ENCODE measurements at places on chromosomes 7 and 10.

DNA sequence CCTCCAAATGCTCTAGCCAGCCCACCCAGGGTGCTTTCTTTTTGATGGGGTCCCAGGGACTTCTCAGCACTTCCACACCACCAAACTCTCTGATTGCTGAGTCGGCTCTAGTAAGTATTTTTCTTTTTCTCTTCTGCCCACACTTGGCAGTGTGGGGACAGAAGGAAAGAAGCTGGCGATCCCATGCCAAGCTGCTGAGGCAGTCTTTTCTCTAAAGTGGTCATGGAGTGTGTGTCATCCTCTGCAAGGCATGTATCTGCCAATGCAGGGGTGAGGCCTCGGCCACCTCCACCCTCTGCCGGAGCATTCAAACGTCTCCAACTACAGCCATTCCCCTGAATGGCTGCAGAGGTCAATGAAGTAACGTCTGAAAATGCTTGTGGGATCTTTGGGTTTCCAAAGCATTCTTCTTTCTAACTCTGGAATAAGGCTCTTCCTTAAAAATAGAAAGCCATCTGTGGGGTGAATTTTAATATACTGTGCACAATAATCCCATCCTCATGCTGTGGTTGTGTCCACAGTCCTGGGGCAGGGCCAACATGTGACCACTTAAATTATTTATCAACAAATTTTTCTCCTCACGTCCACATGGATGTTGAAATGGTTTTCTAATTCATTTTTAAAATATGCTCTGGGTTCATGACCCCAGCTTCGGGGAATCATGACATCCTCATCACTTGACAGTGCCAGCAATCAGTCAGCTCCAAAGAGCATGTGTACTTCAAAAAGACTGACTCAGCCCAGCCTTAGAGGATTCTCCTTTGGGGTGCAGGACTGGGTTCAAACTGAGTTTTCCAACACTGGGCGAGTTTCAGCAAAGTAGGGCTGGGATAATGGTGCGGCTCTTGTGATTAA, 171.3 kb upstream of the ITGB1 start:
- no peak for DNase-seq

GRCh38 chr7:156055206-156055822, 243.1 kb upstream of the SHH start:
- DNase-seq: no peak

- no peak for DNase-seq
Measured at GRCh38 chr10:114655671-114656070, 2.4 kb downstream of the ABLIM1 start.

- DNase-seq: no peak
Measured at GRCh38 chr10:3588346-3588745, 196.7 kb downstream of the KLF6 start.

DNA sequence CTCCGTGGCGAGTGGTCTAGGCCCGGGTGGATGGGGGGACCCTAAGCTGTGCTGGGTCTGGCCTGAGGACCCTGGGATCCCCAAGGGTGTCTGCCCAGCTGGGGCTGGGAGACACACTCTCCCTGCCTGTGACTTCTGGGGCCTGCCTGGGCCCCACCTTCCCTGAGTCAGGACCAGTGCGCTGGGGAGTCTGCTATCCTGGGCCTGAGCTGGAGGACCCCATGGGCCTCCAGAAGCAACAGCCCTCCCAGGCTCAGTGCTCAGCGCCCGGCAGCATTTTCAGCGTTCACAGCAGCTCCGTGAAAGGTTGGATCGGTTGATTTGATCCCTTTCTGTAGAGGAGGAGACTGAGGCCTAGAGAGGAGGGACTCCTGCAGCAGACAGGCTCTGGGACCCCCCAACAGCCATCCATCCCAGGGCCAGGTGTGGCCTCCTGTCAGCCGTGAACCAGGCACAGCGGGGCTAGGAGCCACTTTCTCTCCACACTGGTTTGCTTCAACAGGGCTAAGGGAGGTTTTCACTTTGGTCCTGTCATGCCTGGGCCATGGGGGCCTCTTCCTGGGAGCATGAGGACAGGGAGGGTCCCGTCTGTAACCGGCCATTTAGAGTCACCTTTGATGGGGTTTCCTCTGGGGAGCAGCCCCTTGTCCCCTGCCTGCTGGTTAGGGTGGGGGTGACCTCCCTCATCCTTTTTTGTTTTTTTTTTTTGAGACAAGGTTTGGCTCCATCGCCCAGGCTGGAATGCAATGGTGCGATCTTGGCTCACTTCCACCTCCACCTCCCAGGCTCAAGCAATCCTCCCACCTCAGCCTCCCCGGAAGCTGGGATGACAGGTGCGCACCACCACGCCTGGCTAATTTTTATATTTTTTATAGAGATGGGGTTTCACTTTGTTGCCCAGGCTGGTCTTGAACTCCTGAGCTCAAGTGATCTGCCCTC, 12.4 kb downstream of the FOXL3 start:
- no peak for DNase-seq

DNA sequence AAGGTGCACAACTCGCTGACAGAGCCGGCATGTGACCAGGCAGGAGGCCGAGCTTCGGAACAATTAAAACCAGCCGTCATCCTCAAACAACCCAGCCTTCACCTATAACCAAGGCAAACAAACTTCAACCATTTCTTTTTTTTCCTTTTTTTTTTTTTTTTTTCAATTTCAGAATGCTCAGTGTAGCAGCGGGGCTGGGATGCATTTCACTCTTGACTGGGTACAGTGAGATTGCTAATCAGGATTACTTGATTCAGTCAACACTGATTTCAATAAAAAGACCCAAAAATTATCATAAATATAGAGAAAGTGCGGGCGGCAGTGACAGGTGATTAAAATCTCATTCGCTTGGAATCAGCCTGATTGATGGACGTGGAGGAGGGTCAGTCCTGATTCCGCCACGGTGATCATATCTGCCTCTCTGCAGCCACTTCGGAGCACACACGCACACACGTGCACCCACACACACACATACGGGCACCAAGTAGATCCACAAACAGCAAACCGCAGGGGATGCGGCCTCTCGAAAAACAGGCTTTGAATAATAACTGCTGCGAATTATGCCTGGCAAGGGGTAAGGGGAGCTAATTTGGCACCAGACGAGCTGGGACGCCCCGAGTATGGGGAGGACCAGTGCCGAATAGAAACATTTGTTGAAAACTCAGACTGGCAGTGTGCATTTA, 31.2 kb downstream of the EBF3 start:
- DNase-seq: no peak

- DNase-seq: no peak
Measured at GRCh38 chr7:65974876-65975275, 7.1 kb downstream of the GUSB start.

- DNase-seq: peak; percentile 67
Measured at GRCh38 chr7:77538281-77539212, 1.5 kb downstream of the PTPN12 start.

DNA sequence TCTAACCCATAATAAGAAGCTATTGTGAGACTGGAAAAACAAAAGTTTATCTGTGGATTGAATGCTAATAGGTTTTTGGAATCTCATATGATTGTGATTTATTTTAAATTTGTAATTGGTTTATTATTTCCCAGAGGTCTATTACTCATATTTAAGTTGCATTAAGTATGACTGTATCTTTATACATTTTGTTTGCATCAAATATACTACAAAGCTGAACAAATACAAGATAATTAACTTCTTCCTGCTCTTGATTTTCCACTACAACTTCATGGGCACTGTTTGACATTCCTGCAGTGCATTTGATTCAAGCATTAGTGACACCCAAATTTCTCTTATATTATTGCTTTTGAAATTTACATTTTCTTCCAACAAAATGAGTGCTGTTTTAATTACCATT, 303.8 kb upstream of the LRRTM3 start:
- DNase-seq: no peak

GRCh38 chr10:29658984-29659965, 24.5 kb upstream of the SVIL start:
- no peak for DNase-seq

GRCh38 chr7:132158166-132158565, 418.1 kb downstream of the PLXNA4 start:
- DNase-seq: no peak

- DNase-seq: no peak
Measured at GRCh38 chr7:2241580-2242540, at the start of the genes MRM2 and NUDT1. Gene MRM2 (minus strand): TSS chr7:2242205. CDS start chr7:2242169, 36 bp downstream. Gene NUDT1 (plus strand): TSS chr7:2242226. CDS start chr7:2244575, 2,349 bp downstream.

GRCh38 chr10:110967645-110968044, 48.2 kb downstream of the SHOC2 start:
- DNase-seq: no peak

DNA sequence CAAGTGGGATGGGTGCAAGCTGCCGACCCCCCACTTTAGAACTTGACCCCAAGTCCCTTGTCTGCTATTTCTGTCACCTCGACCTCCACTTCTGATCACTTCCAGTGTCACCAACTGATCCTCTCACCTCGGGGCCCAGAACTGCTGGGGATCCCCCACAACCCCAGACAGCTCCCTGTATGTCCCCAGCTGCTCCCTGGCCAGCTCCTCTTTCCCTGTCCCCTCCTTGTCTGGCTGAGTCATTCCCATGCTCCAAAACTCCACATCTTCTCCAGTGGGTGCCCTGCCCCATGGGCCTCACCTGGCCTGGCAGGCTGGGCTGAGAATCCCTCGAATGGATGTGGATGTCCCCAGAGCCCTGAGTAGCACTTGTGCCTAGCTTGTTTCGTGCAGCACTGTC, 154.3 kb upstream of the PCBD1 start:
- no peak for DNase-seq

- DNase-seq: no peak
Measured at GRCh38 chr10:60389413-60390025, at the start of gene ANK3. Gene ANK3 (minus strand): TSS chr10:60389875. CDS start chr10:60389538, 337 bp downstream.

- no peak for DNase-seq
Measured at GRCh38 chr7:102080434-102081243, 206.0 kb upstream of the SH2B2 start.

GRCh38 chr7:157032128-157032527, 21.7 kb upstream of the MNX1 start:
- DNase-seq: no peak

- no peak for DNase-seq
Measured at GRCh38 chr10:17041626-17042520, 87.7 kb downstream of the CUBN start.

DNA sequence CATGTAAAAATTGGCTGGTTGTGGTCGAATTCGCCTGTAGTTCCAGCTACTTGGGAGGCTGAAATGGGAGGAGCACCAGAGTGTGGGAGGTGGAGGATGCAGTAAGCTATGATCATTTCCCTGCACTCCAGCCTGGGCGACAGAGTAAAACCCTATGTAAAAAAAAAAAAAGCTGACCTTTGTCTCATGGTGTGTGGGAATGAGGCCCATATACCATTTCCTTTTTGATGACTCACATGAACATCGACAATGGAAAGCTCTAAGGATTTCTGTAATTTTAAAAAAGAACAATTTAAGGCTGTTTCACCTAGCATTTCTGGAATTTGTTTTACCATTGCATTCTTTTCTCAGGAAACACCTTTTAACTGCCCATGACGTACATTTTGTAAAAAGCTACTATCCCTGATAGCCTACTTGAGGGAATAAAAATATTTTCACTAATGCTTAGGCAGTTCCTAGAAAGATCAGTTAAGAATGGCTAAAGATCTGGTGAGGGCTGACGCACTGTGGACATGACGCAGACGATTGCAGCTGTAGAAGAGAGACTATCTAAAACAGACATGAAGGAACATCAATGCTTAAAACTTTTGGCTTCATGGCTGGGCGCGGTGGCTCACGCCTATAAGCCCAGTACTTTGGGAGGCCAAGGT, 400.6 kb upstream of the IGFBP3 start:
- no peak for DNase-seq

All from SK-N-MC (cell line).